ENCODE measurements at places on chromosomes 7 and 10. TPM values are rescaled to one million over a fixed set of nuclear protein-coding genes. Genes with fewer than 3 reads are reported as not detected.

- no peaks in the 10 kb centered on the region for H3K36me3 ChIP-seq
- H3K4me1 ChIP-seq = no peaks in the 10 kb centered on the region
- DNase-seq = no peak
- H3K27ac ChIP-seq = no peak overlapping the region
- no peaks in the 10 kb centered on the region for H3K27me3 ChIP-seq
Observed at GRCh38 chr7:12549106-12549505, 21.4 kb upstream of the SCIN start.

PODXL gene
- total RNA-seq = 40.3 TPM

ADK gene
- total RNA-seq = 20.2 TPM

DNA sequence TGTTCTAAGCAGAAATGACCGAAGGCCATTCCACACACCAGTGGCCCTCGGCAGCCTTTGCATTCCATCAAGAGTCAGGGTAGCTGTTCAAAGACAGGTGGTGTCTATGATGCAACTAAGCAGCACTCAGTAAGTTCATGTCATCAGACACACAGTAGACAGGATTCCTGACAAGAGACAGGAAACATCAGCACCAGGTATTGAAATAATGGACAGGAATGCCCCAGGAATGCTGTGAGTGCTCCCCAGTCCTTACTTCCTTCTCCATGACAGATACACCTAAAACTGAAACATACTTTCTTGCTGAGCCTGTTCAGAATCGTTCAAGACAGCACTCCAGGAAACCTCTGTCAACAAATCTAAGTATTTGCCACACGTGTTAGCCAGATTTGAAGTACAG is 204.4 kb downstream of the TPST1 start:
- no peaks in the 10 kb centered on the region for H3K27me3 ChIP-seq
- no peak overlapping the region for H3K4me3 ChIP-seq
- DNase-seq = no peak
- peaks cover 13% of the 10 kb centered on the region for H3K4me1 ChIP-seq
- peaks cover 10% of the 10 kb centered on the region for H3K36me3 ChIP-seq
- H3K27ac ChIP-seq = no peak overlapping the region

GRCh38 chr7:43700059-43700501 is 29.2 kb downstream of the COA1 start:
- H3K27me3 ChIP-seq = no peaks in the 10 kb centered on the region
- peaks cover 28% of the 10 kb centered on the region for H3K4me1 ChIP-seq
- DNase-seq = no peak
- no peaks in the 10 kb centered on the region for H3K36me3 ChIP-seq

GIMAP1 gene
- total RNA-seq = 13.0 TPM

All from esophagus muscularis mucosa (tissue), 4 donors.